ENCODE measurements at places on chromosomes 1 and 21.
A peak's percentile ranks its signal among the peaks of the same experiment; 100 is the strongest.

GRCh38 chr1:110215621-110216515 lies 5.8 kb downstream of the KCNC4 start:
- no peak for DNase-seq

- no peak for DNase-seq
Measured at GRCh38 chr1:46689356-46689755, 17.7 kb downstream of the TEX38 start.

GRCh38 chr1:59079434-59080140 lies 217.3 kb upstream of the FGGY start:
- DNase-seq = no peak

DNA sequence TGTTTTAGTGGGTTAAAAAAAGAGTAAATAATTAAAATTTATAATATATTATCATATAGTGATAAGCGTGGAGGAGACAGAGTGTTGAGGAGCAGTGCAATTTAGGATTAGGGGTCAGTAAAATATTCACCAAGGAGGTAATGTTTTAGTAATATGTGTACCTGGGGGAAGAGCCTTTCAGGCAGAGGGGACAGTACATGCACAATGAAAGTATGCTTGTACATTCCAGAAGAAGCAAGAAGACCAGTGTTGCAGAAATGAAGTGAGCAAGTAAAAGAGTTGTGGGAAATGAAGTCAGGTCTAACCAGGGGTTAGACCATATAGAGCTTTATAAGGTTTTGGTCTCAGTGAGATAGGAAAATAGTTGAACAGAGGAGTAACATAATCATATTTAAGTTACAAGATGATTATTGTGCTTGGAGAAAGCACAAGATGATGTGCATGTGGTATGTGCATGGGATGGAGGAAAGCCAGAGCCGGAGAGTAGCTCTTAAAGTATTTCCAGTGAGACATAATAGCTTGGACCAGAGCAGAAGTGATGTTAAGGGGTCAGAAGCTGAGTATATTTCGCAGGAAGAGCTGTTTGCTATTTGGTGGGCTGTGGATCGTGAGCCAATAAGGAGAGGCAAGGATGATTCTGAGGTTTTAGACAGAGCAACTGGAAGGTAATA lies 44.8 kb downstream of the SNX7 start:
- DNase-seq = peak; percentile 37

DNA sequence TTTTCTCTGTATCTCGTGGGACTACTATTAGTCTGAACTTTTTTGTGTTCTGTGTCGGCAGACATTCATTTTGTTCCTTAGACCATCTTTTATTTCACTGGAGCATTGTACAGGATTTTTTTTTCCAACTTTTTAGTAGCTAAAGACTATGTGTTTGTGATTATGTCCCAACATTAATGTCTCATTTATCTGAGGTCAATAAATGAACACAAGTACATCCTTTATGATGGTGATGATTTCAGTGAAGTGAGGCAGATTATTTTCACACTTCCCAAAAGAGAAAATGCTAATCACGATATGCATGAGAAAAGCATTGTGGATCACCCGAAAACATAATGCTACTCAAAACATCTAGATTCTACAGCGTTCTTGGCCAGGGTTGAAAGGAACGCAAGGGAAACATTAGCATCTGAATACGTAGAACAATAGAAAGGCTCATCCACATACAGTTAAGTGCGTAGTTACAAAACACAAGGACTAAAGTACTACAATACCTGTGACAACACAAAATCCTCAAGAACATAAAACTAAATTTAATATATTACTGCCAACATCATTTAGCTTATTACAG lies 981.7 kb upstream of the NCAM2 start:
- DNase-seq = no peak

- DNase-seq = no peak
Measured at GRCh38 chr21:34215911-34216717, 142.7 kb downstream of the MRPS6 start.

DNA sequence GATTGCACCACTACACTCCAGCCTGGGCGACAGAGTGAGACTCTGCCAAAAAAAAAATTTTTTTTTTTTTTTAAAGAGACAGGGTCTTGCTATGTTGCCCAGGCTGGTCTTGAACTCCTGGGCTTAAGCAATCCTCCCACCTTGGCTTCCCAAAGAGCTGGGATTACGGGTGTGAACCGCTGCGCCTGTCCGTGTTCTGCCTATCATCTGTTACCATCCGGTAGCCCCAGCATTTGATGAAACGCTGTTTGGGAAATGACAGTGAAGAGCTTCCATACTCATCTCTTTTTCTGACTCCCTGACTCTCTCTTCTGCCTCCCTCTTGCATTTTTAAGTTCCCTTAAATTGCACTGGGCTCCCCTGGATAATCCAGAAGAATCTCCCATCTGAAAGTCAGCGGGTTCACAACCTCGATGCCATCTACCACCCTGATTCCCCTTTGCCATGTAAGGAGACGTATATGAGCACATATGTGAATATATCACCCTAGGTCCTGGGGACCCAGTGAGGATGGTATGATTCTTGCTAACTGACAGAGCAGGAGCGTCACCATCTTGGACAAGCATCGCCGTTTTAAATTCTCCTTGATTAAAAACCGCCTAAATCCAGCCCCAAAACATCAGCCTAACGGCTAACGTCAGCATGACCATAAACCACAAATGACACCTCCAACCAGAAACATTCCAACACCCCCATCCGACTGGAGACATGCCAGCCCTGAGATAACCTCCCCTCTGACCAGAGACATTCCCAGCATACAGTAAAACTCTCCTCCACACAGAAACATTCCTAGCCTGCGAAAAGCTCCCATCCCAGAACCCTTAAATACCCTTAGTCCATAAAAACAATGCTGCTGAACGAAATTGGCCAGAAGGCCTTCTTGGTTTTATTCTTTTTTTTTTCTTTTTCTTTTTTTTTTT lies 12.4 kb downstream of the TNFRSF8 start:
- peak; percentile 78 for DNase-seq

DNA sequence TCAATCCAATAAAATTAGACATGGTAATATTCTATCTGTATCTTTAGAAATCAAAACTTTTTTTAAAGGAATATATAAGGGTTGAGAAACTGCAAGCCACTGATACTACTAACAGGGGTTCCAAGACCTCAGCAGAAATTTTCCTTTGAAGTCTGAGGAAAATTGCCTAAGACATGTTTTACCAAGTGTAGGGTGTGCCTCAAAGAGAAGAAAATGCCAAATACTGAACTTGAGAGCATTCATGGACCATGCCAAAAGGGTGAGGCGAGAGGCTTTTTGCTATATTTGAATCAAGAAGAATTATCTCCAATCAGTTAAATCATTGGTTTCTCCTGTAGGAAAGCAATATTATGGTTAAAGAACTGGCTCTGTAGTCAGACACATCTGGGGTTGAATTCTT lies 207.9 kb upstream of the B3GALT2 start:
- no peak for DNase-seq

DNA sequence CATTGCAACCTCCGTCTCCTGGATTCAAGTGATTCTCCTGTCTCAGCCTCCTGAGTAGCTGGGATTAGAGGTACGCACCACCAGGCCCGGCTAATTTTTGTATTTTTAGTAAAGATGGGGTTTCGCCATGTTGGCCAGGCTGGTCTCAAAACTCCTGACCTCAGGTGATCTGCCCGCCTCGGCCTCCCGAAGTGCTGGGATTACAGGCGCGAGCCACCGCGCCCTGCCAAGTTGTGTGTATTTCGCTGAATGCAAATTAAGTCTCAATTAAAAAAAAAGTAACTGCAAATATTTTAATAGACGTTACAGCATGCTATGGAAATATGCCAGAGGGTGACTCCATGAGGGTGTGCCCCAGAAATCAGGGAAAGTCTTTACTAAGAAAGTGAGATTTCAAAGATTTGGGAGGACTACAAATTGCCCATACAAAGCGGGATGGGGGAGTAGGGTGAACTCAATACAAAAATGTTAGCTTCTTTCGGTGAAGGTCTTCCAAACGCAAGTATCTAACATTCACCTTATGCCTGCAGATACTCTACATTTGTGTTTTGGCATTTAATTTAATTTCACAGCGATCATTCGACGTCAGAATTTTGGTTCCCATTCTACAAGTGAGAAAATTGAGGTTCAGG lies 85.6 kb downstream of the NKAIN1 start:
- DNase-seq = no peak

DNA sequence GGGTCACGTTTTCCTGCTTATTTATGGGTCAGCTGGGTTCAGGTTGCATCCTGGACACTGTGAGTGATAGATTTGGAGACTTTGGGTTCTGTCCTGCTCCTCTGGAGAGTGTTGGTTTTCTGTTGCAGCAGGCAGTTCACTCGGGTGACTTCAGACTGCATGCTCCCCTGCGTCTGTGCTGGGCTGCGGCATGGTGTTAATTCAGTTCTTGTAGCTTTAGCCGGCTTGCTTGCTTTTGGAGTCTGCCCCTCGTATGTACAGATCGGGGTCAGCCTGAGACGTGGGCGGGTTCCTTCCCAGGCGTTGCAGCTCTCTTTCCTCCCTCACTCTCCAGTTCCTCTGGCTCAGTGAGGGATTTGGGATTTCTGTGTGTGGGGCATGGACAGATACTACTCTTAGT lies 38.0 kb downstream of the PCNT start:
- DNase-seq = no peak

- no peak for DNase-seq
Measured at GRCh38 chr1:212699104-212699624, 476 bp downstream of the BATF3 start.

DNA sequence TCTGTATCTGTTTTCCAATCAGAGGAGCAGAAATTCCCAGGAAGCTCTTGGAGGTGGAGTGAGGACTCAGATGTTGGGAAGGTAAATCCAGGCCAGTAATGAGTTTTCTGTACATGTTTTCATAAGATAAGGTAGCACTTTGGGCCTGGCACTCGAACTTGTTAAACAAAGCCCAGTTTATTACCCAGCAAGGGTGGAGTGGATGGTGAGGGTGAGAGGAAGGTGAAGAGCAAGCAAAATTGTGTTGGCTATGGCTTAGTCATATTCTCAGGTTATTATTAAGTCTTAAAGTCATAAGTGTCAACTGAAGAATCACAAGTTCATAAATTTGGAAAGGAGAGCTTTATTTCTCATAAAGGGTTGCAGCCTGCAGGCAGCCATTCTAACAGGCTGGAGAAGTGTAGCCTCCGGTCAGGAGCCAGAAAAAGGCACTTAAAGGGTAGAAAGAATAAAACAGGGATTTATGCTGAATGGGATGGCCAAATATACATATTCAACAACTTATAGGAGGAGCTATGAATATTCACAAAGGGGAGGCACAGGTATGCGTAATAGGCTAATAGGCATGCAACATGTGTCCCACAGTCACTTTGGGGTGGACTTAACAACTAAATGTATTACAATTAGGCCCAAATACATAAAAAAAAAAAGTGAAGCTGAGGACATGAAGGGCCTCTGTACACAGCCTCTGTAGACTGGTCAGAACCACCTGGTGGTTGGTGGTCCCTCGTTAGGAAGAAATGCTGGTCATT lies 523.9 kb downstream of the LMO4 start:
- DNase-seq = no peak

GRCh38 chr1:15618077-15618654 lies 908 bp downstream of the DDI2 start:
- no peak for DNase-seq

DNA sequence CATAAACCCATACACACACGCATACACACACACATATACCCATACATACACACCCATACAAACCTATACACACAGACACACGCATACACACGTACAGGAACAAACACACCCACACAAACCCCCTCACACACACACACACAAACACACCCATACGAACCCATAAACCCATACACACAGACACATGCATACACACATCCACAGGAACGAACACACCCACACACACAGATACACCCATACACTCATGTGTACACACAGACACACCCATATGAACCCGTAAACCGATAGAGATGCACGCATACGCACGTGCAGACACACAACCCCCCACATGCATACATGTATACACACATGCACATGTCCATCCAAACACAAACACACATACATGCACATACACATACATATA lies 9.5 kb downstream of the WNT9A start:
- no peak for DNase-seq

DNA sequence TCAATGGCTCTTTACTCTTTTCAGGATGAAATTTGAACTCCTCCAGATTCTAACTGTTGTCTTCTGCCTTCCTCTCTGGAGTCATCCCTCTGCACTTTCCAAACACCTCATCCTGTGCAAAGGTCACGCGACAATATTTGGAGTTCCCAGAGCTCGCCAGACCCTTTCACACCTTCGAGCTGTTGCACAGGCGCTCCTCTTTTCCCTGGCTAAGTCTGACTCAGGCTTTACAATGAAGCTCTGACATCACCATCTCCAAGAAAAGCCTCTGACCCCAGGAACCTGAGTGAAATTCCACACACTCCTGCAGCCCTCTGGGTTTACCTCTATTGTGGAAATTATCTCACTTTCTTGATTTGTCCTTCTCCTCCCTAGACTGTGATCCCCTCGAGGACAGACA lies 270.3 kb downstream of the RGS7 start:
- no peak for DNase-seq

- no peak for DNase-seq
Measured at GRCh38 chr1:82919837-82920236, 1079.1 kb downstream of the TTLL7 start.

- no peak for DNase-seq
Measured at GRCh38 chr1:155015527-155016230, 13.1 kb downstream of the ZBTB7B start.

- DNase-seq = no peak
Measured at GRCh38 chr1:6506210-6507036, 15.0 kb upstream of the PLEKHG5 start.

DNA sequence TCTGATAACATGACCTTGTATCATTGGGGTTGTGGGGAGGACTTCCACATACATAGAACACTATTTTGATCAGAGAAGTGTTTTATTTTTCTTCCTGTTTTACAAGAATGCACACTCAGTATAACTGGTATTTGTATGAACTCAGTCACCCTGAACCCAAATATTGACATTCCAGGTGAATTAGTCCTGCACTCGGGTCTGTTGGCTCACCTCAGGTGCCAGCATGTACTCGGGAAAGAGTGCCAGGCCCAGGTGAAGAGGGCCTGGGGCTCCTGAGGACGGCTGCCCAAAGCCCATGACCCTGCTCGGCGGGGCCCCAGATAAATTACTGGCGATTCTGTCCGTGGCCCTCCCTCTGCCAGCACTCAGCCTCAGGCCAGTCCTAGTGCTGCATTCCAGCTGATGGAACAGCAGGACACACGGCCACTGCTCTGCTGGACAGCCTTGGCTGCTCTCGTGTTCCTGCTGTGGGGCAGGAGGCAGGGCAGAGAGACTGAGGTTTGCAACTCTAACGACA lies 75.4 kb upstream of the TMPRSS2 start:
- DNase-seq = no peak

DNA sequence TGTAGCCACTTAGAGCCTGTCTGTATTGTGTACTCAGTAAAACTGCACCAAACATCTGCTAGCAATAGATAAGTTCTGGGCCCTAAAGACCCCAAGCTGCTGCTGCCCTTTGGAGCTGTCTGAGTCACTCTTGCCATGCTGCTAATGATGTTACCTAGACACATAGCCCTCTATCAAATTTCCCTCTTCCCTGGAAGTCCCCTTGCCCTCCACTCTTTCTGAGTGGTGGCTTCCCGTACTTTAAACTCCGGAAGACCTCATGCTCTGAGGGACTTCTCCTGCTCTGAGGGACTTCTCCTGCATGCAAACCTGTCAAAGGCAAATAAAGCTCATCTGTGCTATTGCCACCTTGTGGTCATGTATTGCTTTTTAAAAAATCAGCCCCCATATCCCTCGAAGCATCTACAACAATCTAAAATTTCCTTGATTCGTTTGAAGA lies 34.0 kb downstream of the FH start:
- no peak for DNase-seq

GRCh38 chr1:8396083-8396785 lies 78.3 kb downstream of the SLC45A1 start:
- DNase-seq = no peak
